ENCODE measurements at places on chromosomes 5 and 9. TPM values are rescaled to one million over a fixed set of nuclear protein-coding genes. Genes with fewer than 3 reads are reported as not detected.

The PCSK1 gene
- total RNA-seq: not detected

The MRPL41 gene
- 37.8 TPM for total RNA-seq

The PDGFRB gene
- 109 TPM for total RNA-seq

- DNase-seq: no peak
- H3K4me1 ChIP-seq: no peaks in the 10 kb centered on the region
- H3K4me3 ChIP-seq: no peak overlapping the region
- no peak overlapping the region for H3K27ac ChIP-seq
Measured at GRCh38 chr5:105677291-105677690, 1993.4 kb downstream of the EFNA5 start.

GRCh38 chr9:34869390-34869789, 88.7 kb upstream of the PHF24 start:
- H3K27ac ChIP-seq: no peak overlapping the region
- no peaks in the 10 kb centered on the region for H3K27me3 ChIP-seq
- no peaks in the 10 kb centered on the region for H3K36me3 ChIP-seq
- DNase-seq: peak; percentile 16

DNA sequence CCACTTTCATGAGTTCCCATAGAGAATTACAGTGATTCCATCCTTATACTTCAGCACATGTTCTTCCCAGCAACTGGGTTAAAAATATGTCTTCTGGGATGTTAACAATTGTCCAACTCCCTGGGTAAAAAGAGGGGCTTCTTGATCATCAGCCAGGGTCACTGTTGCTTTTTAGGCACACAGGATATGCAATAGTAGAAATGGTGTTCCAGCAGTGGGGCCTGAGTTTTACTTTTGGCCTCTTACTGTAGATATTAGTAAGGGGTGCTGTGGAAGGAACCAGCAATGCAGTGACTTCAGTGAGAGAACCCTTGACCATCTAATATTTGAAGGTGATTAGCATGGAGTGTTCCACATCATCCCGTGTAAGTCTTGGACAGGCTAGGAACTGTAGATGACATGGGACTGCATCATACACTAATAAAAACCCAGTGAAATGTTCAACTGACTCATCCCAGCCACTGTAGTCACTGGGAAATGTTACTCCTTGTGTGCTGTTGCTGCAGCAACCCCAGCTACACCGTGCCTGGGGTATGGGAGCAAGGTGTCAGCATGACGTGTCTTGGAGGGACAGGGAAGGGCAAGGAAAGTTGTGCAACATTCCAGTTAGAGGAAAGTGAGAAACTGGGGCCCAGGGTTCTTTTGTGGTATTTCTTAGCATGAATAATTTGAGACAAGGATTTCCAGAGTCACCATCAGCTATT, 610.9 kb downstream of the RAB3C start:
- H3K4me1 ChIP-seq: peaks cover 4% of the 10 kb centered on the region
- DNase-seq: no peak
- H3K36me3 ChIP-seq: peaks cover 3% of the 10 kb centered on the region
- H3K4me3 ChIP-seq: no peak overlapping the region
- no peak overlapping the region for H3K27ac ChIP-seq

- no peak overlapping the region for H3K27ac ChIP-seq
- H3K36me3 ChIP-seq: no peaks in the 10 kb centered on the region
- H3K4me3 ChIP-seq: no peak overlapping the region
- peaks cover under 1% of the 10 kb centered on the region for H3K27me3 ChIP-seq
Measured at GRCh38 chr9:96884443-96884842, 30.1 kb upstream of the ZNF782 start.

All from muscle of leg (tissue), 16 donors.